ENCODE measurements at places on chromosomes 1 and 21.

GRCh38 chr1:3460672-3461131, 6.2 kb downstream of the ARHGEF16 start:
- DNase-seq: no peak

- DNase-seq: no peak
These were observed 206.8 kb downstream of the ZNF326 start for GRCh38 chr1:90201467-90202358.

- no peak for DNase-seq
These were observed 69.5 kb upstream of the DESI2 start for GRCh38 chr1:244583358-244583982.

- no peak for DNase-seq
These were observed 32.0 kb upstream of the TTC22 start for GRCh38 chr1:54833121-54833520.

DNA sequence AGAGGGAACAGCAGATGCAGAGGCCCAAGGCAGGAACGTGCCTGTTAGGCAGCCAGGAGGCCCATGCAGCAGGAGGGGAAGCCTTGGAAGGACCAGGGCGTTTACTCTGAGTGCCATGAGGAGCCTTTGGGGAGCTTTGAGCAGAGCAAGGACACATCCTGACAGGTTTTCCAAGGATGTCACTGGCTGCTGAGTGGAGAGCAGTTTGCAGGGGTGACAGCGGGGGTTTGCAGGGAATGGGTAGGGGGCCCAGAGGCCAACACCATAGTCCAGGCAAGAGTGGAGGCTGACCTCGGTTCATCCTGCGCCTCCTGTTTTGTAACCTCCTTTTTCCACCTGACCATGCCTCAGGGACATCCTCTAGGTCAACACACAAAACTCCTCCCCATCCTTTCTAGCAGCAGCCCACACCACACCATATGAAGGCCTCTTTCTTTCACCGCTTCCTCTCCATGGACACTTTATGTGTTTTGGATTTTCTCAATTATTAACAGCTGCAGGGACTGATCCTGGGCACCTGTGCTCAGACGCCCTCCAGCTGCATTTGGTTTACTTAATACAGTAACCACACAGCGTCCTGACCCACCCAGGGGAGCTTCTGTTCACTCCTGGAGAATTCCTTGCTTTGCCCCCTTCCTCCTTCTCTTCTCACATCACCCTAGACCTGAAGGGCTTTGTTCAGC, 528.5 kb downstream of the MATN1 start:
- DNase-seq: no peak

DNA sequence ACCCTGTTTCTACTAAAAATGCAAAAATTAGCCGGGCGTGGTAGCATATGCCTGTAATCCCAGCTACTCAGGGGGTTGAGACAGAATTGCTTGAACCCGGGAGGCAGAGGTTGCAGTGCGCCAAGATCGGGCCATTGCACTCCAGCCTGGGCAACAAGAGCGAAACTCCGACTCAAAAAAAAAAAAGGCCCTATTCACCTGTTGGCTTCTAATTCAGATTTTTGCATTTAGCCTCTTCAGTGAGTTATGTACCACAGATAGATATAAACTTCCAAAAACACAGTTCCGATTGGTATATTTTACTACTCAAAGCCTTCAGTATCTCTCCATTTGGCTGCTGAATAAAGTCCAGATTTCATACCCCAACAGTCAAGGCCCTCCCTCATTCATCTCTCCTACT, 42.7 kb downstream of the POU2F1 start:
- DNase-seq: no peak

- DNase-seq: peak; percentile 72
These were observed 88.4 kb downstream of the SDCCAG8 start for GRCh38 chr1:243343970-243344937.

DNA sequence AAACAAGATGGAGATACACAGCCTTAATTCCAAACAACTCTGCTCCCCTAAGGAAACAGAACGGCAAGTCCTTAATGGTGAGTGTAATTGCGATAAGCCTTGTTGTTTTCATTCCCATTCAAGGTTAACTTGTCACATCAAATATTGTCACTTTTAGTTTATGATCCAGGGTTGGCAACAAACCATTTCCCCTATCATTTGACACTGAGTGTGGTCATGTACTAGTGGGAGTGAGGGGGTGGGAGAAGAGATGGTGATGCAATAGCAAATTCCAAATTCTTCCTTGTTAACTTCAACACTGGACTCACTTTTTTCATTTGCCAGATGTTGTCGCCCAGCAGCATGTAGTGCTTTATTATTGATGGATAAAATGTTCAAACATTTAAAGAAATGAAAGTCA, 140.4 kb downstream of the ZNF326 start:
- no peak for DNase-seq

GRCh38 chr21:28669321-28669720, 323.4 kb downstream of the LTN1 start:
- no peak for DNase-seq

- peak; percentile 98 for DNase-seq
These were observed 148.9 kb upstream of the CTTNBP2NL start for GRCh38 chr1:112247036-112247597.

- peak; percentile 11 for DNase-seq
These were observed at the start of gene PATJ for GRCh38 chr1:61741711-61742619. PATJ (plus strand) TSS chr1:61742480; CDS start chr1:61762893, 20,413 bp downstream.

- no peak for DNase-seq
These were observed 155.1 kb downstream of the VPS13D start for GRCh38 chr1:12384836-12385456.

- no peak for DNase-seq
These were observed 56.1 kb downstream of the DNTTIP2 start for GRCh38 chr1:93822730-93823425.

DNA sequence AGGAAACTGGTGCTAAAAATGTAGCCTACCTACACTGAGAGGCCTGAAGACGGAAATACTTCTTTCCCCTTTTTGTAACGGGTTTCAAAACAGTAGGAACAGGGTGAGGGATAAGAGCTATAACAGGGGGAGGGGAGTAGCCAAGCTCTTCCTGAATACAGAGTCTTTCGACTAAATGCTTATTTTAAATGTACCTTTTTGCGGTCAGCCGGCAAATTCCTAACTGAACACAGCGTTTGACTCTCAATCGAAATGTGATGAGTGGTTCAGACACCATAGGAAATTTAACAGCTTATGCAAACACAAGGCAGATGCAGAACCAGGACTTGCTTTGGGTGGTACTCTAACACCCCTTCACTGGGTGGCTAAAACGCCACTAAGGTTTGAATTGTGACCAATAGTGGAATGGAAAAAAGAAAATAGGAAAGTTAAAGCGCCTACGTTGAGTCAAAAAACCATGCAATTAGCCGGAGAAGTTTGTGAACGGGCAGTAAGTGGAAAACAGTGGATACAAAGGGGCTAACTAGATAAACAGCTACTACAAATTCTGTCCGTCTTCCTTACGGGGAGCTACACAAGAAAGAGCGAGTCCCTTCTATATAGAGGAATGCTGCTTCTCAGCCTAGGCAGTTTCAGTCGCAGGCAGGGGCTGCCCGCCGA, 1.7 kb downstream of the EGLN1 start:
- peak; percentile 58 for DNase-seq

DNA sequence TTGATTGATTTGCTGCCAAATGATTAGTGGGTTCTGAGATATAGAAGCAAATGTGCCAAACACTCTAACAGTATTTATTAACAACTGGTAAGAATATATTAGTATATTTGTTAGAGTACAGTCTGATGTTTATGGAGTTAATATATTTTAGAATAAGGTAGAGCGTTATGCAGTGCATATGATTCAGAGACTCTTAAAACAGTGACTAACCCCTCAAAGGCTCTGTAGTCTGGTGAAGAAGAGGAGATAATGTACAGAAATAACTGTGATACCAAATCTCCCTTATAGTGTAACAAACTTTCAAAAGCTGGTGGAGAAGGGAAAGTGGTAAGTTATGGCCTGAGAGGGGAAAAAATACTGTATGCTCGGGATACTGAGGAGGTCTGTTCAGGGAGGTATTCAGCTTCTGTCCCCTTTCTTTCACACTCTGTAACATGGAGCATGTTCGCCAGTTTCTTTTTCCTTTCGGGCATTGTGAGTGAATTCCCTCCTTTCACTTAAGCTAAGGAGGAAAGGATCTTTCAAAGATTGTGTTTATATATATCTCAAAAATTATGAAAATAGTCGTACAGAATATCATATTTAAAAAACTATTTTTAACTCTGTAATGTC, 121.2 kb downstream of the ADGRL2 start:
- DNase-seq: no peak

DNA sequence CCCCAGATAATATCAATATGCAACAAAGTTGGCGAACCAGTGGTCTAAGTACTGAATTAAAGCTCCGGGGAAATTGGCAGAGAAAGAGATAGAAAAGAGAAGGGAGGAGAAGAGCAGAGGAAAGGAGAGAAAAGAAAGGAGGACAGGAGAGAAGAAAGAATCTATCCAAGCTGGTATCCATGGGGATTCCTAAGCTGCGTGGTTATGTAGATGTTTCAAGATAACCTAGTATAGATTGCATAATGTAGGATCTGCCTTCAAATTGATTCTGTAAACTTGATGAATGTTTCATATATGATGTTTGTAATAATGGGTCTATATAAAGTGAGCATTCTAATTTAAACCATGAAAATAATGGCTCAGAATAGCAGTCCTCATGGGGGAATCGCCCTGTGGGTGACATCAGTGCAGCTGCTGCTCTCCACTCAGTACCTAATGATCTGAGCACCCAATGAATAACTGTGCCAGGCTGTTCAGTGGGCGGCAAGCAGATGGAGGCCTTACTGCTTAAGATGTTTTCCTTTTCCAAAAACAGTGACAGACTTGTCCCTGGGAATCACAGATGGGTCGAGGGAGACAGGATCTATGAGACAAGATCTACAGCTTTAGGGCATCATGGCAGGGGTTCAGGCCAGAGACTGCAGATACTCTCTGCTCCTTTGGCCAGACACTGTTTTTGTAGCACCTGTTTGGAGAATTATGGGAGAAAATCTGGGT, 78.0 kb downstream of the LAMC2 start:
- DNase-seq: no peak

DNA sequence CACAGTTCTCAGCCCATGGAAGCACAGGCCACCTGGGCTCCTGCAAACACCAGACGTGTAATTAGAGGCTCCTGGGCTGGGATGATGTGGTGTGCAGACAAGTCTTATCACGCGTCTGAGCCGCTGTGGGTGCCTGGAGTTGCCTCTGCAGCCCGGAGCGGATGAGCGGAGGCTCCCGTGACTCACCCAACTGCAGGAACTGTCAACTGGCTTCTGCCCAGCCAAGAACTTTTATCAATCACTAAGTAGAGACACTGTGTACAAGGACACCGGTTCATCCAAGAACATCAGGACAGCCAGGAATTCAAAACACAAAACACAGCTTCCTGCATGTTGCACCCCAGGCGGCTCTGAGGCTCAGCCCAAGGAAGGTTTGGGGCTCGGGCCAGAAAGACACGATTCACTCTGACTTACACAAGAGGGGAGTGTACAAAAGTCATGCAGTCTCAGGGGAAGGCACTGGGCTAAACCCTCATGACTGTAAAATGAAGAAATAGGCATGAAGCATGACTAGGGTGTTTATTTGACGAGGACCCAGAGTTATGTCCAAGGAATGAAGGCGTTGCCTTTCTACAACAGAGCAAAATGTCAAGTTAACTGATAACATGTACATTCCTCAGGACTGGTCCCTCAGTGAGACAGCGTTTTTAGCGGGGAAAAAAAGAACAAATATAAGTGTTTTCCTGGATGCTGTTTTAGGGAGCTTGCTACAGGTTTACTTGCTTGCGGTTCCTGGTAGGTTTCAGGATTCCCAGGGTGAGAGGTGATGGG, 21.1 kb downstream of the ERRFI1 start:
- no peak for DNase-seq

DNA sequence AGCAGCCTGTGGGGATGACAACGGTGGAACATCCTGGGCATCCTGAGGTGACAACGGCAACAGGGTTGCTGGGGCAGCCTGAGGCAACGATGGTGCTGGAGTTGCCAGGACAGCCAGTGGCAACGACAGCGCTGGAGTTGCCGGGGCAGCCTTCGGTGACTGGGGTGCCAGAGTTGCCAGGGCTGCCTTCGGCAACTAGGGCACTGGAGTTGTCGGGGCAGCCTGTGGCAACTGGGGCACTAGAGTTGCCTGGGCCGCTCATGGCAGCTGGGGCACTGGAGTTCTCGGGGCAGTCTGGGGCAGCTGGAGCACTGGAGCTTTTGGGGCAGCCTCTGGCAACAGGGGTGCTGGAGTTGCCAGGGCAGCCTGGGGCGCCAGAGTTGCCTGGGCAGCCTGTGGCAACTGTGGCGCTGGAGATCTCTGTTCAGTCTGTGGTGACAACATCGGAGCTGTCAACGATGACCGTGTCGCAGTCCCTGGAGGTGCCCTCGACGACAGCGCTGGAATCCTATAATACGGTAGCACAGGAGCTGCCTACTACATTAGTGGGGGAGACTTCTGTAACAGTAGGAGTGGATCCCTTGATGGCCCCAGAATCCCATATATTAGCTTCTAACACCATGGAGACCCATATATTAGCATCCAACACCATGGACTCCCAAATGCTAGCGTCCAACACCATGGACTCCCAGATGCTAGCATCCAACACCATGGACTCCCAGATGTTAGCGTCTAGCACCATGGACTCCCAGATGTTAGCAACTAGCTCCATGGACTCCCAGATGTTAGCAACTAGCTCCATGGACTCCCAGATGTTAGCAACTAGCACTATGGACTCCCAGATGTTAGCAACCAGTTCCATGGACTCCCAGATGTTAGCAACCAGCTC, 8.2 kb downstream of the SON start:
- no peak for DNase-seq

GRCh38 chr1:212607913-212608391, 609 bp upstream of the ATF3 start:
- DNase-seq: no peak

DNA sequence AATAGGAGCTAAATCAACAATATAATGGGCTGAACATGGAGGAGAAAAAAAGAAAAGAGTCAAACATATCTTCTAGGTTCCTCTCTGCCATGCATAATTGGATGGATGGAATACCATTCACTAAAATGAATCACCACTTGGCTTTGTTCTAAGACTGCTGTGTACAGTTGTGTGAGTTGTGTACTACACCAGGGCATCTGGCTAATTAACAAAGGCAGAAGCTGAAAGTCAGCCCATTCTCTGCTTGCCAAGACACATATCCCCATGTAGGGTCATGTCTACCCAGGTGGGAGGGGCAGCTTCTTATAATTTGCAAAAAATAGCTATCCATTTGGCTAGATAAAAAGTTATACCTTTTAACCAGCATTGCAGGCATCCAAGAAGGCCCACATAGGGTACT, 21.0 kb downstream of the JUN start:
- DNase-seq: no peak

GRCh38 chr1:50181027-50181663, 72.4 kb downstream of the ELAVL4 start:
- no peak for DNase-seq

- DNase-seq: no peak
These were observed 25.7 kb downstream of the GPR161 start for GRCh38 chr1:168110896-168111545.

- no peak for DNase-seq
These were observed 92.9 kb downstream of the KCNN3 start for GRCh38 chr1:154777154-154777553.

DNA sequence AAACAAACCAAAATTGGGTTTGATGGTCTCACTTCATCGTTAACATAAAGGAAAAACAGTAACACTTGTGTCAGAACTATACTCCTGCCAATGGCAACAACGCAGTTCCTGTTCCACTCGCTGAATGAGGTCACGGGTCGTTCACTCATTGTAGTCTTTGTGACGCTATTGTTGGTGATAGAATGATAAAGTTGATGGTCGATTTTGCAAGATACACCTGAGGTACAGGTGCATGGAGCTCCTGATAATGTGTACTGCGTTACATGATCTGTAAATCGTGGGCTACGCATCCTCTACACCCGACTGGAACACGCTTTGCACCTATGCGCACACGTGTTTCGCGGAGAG, 391 bp upstream of the CENPS start:
- DNase-seq: no peak
